ENCODE measurements at places on chromosomes 2 and 18. TPM values are rescaled to one million over a fixed set of nuclear protein-coding genes. Genes with fewer than 3 reads are reported as not detected.

- DNase-seq: peak; percentile 31
Observed at GRCh38 chr2:236307641-236308040, 43.4 kb upstream of the ASB18 start.

DNA sequence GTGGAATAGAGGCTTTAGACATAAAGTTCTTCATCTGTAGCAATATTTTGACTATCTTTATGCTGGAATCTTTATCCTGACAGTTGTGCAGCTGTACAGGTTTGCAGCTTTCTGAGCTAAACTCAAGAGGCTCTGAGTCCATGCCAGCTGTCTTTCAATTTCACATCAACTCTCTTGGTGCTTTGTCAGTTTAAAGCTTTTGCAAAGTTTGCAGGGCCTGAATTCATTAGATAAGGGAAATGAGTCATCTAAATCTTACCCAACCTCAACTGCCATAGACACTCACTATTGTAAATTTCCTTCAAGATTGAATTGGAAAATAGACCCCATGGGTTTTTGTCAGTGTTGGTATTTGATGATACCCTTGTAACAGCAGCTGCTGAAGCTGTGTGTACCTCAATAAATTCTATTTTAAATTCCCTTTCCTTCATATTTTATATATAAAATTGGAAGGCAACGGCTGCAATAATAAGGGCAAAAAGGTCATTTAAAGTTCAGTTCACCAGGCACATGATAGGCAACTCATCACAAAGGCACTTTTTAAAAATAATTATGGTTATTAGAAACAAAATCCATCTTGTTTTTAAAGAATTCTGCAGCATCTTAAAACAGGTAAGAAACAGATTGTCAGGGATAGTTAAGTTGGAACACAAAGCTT, 169.9 kb upstream of the SLC39A10 start:
- no peak for DNase-seq

DNA sequence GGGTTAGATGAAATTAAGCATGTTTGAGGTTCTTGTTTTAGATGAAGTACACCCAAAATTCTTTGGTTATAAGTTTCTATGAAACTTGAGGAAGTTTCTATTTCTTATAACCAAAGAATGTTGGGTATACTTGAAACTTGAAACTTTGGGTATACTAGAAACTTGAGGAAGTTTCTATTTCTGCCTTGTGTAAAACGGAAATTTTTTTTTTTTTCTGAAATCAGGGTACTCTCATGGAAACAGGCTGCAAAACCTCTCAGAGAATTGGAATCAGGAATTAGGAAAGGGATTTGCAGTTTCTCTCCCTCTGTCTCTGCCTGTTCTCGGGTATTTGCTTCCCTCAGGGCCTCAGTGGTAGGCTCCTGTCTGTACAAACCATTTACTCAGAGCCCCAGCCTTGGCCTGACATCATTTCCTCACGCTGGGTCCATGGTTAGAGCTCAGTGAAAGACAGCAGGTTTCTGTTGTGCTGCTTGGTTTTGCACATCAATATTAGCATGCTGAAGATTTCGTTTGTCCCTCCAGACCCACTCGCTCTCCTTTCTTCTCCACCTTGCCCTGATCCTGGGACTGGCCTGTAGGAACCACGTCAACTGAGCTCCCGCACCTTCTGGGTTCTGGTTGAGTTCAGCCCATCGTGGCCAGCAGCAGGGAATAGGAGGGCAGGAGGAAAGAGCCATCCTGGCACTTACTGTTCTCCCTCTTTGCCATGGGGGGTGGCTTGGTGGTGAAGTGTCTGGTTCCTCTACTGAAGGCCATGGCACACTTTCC, 106.4 kb downstream of the POLR1A start:
- DNase-seq: no peak

DNA sequence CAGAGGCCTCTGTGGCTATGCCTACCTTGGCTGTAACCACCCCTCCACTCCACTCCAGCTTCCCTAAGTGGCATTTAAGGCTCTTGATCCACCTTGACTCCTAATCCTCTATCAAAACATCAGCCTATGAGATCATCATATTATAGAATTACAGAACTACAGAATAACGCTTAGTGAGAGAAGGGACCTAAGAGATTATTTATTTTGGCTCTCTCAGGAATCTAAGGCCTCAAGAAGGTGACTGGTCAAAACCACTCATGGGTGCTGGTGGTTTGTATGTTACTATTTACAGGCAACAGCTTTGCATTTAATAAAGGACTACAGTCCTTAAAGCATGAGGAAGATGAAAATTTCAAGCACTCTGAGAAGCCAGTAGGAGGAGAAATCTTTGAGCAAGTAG, 118.8 kb downstream of the FSHR start:
- no peak for DNase-seq

GRCh38 chr2:25330273-25330672, 11.5 kb downstream of the DNMT3A start:
- no peak for DNase-seq

DNA sequence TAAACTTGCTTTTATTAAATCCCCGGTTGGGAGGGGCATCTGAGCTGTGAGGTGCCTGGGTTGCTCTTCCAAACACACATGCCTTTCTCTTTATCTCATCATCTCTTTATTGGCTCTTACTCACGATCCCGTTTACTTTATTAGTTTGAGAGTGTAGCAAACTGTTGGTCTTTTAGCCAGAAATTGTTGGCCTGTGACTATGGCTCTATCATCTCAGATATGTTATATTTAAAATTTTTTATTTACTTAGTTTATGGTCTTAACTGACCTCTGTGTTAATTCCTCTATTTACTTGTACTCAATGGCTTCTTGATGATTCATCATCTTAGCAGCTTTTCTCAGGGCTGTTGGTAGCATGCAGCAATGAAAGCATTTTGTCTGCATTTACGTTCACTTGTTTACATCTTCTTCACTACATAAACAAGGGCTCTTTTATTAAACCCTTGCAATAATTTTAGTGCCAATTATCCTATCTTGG, 408.4 kb downstream of the HRH4 start:
- no peak for DNase-seq

DNA sequence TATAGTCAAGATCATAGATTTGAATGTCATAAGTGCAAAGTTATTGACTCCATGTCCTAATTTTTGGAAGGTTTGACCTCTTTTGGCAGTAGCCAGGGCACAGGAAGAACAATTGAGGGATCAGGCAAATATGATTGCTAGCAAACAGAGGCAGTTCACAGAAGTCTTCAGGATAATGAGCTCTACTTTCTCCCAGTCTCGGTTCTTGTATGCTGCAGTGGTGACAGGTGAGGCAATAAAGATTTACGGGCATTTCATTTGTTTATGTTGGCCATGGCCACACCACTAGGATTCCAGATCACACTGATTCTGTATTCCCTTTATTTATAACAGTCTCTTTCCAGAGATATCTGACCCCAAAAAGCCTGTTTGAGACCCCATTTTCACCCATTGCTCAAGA, 137.5 kb downstream of the UBR3 start:
- DNase-seq: no peak

CLEC4F gene
- total RNA-seq: not detected

- DNase-seq: no peak
Observed at GRCh38 chr2:62653582-62654422, 51.7 kb upstream of the EHBP1 start.

GRCh38 chr2:233165895-233166661, 85.4 kb upstream of the ATG16L1 start:
- no peak for DNase-seq

DNA sequence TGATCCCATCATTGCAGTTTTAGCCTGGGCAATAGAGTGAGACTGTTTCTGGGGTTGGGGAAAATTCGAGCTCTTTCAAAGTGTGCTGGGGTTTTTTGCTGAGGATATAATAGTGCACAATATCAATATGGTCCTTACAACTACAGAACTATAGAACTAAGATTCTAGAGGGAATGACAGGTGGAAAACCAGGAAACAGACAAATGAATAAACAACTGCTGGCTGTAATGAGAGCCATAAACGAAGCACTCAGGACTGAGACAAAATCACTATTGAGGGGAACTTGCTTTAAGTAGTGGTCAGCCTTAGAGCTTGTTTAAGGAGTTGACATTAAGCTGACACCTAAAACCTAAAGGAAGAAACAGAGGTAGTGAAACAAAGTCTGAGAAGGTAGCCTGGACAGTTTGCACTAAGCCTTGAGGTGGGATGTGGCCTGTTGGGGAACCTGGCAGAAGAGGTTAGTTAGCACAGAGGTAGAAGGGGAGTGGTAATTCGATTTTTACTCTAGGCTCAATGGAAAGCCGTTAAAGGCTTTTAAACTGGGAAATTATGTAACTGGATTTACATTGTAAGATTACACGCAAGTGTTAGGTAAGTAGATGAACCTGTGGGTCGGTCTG, 33.8 kb downstream of the LCLAT1 start:
- DNase-seq: no peak

DNA sequence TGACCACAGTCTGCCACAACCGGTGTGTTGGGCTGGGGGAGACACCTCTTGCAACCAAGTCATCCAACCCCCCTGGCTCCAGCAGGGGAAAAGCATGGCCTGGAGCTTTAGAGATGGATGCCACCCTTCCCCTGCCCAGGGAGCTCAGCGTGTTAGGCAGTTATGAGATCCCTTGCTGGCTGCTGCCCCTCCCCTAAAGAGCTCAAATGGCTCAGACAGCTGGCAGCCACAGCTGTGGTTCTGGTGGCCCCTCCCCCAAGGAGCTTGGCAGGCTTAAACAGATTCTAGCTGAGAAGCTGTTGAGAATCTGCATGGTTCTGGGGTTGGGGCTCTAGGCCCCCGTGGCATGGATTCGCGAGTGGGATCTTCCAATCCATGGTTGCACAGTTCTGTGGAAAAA, 64.7 kb downstream of the TEX51 start:
- DNase-seq: no peak

AQP4 gene
- total RNA-seq: 3.8 TPM
